RWPE1 (cell line): ENCODE measurements at places on chromosomes 11 and 22.

- no peak for DNase-seq
These were observed 172.0 kb upstream of the B3GAT1 start for GRCh38 chr11:134584001-134584561.

DNA sequence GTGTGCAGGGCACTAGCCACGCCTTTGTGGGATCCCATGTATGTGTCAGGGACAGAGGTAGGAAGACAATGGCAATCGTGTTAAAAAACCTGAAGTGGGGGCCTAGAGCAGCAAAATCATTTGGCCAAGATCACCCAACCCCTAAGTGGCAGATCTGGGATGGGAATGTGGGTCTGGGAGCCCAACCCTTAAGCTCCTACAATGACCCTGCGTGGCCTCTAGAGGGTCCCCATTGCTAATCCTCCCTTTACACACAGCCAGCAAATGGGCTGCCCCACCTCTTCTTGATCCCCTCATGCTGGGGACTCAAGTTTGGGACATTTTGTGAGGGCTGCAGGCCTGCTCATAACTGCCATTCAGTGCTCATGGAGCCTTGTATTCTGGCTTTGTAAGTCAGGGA is 73.2 kb upstream of the SUSD2 start:
- DNase-seq = no peak

- DNase-seq = no peak
These were observed 258.9 kb downstream of the DYNC2H1 start for GRCh38 chr11:103368145-103368544.

DNA sequence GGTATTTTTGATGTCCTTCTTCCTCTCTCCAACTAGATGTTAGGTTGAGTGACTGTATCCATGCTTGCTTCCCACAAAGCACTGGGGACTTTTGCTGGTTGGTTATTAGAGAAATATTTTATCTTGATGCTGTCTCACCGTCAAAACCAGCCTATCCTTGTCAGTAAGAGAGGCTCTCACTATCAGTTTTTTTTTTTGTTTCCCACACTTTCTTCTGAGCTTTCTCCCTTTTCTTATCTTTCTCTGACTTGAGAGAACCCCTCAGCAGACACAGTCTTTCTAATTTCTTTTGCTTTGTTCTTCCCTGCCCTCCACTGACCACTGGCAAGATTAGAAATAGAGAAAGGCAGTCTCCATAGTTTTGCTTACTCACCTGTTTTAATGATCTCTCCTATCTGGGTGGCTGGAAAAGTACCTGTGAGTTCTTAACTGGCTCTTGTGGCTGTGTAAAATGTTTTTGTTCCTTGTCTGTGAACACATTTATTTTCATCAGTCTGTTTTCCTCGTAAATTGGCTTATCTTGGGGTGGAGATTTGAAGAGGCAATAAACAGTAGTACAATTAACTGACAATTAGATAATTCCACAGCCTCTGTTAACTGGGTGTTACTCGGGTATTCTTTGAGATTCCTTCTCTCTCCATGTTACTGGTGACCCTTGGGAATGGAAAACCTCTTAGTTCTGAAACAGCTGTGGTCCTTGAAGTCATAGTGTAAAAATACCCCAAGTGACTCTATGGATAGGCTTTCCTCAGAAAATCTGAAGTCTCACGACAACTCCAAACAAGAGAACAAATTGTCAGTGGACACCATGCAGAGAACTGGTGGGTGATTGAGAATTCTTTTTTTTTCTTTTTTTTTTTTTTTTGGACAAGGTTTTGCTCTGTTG is at the start of gene NXPE1:
NXPE1 (minus strand) TSS at position 457 of the 886 bp plus-strand sequence. CDS start 8,680 bp downstream, outside the sequence.
- no peak for DNase-seq

- no peak for DNase-seq
These were observed 7.6 kb downstream of the SLC29A2 start for GRCh38 chr11:66363805-66364535.

GRCh38 chr11:85726381-85726780 is 40.4 kb upstream of the CCDC89 start:
- no peak for DNase-seq

DNA sequence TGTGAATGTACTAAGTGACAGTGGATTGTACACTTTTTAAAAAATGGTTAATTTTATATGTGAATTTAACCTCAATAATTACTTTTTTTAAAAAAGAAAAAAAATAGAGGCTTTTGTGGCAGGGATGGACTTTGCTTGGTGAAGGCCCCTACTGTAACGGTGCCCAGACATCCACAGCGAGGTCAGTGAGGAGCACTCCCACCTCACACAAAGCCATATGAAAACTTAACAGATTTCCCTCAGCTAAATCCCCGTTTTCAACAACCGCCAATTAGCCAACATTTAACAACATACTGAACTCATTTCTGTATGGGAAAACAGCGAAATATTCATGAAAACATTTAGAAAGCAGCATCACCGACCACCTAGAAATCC is 642 bp upstream of the C11orf58 start:
- no peak for DNase-seq

GRCh38 chr11:61751384-61751783 is 1.1 kb upstream of the MYRF start:
- DNase-seq = no peak

GRCh38 chr22:36267896-36268485 is 15.1 kb downstream of the APOL1 start:
- no peak for DNase-seq

DNA sequence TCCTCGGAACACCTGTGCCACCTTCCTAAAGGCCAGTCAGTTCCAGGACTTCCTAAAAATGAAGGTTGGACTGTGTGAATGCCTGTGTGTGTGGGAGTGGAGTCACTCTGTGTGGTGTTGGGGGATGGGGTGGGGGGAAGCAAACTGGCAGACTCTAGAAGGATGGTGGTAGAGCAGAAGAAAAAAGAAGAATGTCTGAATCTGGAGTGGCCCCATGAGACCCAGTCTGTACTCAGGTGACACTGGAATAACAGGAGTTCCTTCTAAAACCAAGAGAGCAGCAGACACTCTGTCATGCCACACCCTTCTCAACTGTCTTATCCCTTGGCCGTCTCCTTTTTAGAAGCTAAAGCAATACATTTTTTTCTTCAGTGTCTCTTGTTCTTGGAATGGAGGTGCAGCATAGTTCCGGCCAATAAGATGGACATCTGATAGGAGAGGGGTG is 82.9 kb downstream of the MAML2 start:
- DNase-seq = no peak

DNA sequence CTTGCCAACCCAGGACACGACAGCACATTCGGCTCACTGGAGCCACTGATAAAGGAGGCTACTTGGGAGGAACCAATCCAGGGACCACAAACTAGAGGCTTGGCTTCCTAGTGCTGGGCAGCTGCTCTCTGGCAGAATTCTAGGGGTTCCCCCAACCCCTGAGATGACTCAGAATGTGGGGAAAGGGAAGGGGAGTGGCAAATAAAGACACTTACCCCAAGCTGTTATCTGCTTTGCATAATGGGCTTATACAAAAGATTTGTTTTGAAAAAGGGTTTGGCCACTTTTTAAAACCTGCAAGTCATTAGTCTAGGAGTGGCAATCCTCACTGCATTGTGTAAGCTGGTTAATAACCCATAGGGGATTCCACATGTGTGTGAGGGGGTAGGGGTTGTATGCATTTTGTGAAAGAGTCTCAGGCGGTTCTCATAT is 64.1 kb upstream of the LMO1 start:
- DNase-seq = no peak

GRCh38 chr11:16418428-16419097 is 62.2 kb upstream of the SOX6 start:
- DNase-seq = no peak

- DNase-seq = no peak
These were observed 42.6 kb downstream of the FAM227A start for GRCh38 chr22:38613588-38613987.

DNA sequence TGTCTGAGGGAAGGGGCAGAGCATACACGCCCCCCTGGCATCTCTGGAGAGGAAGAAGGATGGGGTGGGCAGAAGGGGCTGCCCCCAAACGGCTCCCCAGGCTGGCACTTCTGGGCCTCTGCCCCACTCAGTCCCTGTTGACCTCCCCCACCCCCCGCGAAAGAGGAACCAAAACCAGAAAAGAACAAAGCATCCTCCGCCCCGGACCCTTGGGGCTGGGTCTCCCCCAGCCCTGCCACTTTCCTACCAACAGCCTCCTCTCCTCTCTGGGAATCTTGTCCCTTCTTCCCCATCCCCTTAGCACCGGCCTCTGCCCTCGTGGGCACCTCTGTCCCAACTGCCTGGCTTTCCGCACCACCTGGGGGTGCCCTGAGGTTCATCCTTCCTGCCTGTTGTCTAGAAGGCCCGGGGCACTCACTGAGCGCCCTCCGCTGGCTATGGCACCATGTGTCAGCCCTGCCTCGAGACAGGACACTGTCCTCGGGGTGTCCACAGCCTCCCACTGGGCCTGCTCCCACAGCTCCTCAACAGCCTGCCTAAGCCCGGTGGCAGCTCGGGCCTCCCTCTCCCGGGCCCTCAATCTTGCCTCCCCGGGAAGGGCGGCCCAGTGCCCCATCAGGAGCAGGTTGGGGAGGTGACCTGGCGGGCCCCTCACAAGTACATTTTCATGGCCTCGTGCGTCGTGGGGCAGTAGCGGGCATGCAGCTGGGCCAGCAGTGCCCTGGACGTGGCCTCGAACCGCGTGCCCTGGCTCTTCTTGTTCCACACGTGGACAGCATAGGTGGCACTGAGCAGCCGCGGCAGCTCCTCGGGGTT is 28.2 kb downstream of the A4GALT start:
- DNase-seq = no peak

DNA sequence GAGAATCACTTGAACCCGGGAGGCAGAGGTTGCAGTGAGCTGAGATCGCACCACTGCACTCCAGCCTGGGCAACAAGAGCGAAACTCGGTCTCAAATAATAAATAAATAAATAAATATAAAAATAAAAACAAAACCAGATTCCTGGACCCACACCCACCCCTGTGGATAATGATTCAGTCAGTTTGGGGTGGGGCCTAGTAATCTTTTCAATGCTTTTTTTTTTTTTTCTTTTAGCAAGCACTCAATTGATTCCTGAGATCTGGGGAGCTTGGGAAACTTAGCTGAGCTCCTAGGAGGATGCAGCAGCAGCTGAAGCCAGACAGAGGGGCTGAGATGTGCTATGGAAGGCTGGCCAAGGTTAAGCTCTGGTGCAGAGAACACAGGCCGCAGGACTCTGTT is 4.6 kb upstream of the PC start:
- DNase-seq = no peak

- no peak for DNase-seq
These were observed 6.2 kb downstream of the PCSK7 start for GRCh38 chr11:117225553-117226170.

DNA sequence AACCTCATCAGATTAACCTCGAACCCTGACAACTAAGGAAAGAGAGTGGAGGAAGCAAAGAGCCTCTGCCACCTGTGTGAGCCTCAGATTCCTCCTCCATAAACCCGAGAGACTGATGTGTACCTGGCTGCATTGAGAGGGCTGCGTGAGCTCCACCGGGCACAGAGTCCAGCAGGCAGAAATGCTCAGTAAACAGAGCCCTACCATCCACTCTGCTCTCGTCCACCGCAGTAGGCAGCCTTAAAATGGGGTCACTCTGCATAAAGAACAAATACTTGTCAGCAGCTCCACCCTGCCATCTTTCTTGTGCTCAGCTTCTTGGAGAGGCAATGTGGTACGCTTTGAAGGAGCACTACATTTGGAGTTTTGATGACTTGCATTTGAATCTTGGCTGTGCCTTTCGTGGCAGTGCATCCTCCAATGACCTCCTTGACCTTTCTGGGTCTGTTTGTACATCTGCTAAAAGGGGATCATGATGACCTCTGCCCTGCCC is 43.0 kb upstream of the CD5 start:
- DNase-seq = no peak

DNA sequence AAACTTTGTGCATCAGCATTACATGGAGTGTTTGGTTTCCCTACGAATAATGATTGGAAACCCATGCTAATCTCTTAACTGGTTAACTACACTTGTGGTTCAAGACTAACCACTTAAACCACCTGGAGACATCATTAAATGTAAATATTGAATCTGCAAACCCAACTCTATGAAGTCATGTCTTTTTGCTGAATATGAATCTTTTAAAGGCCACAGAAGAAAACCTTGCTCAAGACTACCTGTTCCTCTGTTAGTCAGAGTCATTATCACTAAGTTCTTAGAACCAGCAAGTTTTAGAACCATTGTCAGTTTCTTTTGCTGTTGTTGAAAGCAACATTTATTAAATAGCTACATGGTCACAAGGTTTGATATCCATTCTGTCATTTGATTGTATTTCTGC is 70.7 kb downstream of the SIK2 start:
- DNase-seq = no peak
